ENCODE measurements at places on chromosomes 3 and 15.

- no peak for DNase-seq
Observed at GRCh38 chr3:172993412-172993811, 147.6 kb downstream of the SPATA16 start.

- DNase-seq: no peak
Observed at GRCh38 chr3:176951586-176952292, 245.5 kb downstream of the TBL1XR1 start.

DNA sequence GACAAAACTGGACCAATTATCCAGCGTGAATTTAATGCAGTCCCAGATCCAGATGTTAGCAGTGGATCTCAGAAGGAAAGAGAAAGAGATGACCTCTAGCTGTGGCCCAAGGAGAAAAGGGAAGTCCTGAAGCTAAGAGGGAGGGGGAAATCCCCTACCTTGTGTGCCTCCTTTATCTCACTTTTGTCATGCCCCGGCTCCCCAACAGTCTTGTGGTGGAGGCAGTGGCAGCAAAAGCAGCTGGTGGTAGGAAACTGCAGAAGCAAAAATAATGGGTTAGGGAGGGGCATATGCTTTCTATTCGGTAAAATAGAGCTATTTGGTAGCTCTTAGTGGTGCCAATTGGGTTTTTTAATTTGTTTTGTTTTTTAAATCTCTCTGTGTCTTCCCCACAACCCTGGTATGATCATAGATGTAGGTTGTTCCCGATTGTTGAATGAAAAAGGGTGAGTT lies 56.5 kb downstream of the MCTP2 start:
- DNase-seq: peak; percentile 67

GRCh38 chr3:160811237-160811548 lies 55.2 kb downstream of the PPM1L start:
- no peak for DNase-seq

DNA sequence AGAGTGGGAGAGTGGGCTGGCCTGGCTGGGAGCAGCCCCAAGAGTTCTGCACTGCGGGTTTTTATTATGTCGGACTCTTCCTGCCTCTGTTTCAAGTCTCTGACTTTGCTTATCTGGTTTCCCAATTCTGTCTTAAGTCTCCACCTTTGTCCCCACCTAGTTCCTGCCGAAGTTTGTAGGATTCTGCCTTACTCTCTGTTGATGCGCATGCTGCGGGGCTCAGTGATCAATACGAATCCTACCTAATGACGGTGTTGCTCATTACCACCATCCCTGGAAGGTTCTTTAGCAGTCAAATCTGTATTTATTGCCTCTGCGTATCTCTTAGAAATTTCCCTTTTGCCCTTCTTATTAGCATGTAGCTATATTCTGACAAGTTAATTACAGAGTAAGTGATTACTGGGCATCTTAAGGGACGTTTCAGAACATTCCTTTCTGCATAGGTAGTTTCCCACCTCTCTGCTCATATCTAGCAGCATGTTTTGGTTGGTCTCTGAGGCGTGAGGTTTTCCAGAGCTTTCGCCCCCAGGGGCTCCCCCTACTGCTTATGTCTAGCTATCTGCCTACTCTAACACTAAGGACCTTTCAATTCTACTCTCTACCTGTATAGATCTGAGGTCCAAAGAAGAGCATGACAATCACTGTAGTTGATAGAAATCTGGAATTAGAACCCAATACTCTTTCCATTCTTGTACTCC lies 236.0 kb upstream of the EIF1B start:
- DNase-seq: no peak

DNA sequence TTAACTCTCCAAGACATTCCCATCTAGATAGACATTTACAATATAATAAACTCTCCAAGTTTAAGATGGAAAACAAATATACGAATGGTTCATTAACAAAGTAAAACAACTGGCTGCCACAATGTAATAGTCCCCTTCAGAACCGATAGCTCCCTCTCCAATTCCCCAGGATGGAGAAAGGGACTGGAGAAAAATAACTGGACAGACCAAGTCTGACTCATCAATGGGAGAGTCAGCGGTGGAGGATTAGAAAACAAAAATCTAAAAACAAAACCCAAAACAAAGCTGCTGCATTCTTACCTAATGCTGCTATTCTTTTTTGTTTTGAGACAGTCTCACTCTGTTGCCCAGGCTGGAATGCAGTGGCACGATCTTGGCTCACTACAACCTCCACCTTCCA lies 468.1 kb downstream of the SHQ1 start:
- DNase-seq: no peak
